Sigmoid colon (tissue), 7 donors: ENCODE measurements at places on chromosomes 4 and X.

DNA sequence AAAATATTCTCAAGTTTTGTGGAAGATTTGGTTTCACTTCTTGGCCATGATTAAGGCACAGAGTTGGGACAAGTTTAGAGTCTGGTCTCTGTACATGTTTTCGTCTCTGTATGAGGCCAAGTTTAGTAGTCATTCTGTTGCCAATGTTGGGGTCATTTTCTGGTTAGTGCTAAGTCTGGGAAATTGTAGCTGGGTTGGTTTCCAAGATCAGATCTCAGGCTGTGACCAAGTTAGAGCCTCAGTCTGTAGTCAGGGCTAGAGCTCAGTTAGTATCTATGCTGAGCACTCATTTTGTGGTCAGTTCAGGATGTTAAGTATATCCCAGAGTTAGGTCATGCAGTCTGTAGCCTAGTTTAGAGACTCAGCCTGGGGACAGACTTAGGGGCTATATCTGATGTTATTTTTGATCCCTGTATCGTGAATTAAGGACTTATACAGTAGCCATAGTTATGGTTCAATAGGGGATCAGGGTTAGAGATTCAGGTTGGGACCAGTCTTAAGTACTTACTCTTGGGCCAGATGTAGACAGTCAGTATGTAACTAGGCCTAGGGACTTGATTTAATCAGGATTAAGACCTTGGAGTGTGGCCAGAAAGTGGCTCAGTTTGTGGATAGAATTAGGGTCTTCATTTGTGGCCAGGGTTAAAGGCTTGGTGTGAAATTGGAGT lies 6.6 kb upstream of the ENOX2 start:
- no peak for DNase-seq

DNA sequence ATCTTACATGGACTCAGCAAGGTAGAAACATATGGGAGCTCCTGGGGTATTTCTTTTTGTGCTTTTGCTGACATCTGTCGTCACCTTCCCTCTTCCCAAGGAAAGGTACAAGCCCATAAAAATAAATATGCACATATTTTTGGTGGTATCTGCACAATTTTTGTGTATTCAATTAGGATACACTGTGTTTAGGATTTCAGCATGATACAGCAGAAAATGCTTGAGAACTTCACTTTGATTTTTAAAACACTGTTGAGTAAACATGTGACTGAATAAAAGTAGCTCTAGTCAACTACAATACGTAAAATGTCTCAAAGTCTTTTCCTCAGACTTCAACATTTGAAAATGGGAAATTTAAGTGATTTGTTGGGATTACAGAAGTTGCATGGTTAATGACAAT lies 99.4 kb upstream of the SPANXC start:
- DNase-seq, result no peak

DNA sequence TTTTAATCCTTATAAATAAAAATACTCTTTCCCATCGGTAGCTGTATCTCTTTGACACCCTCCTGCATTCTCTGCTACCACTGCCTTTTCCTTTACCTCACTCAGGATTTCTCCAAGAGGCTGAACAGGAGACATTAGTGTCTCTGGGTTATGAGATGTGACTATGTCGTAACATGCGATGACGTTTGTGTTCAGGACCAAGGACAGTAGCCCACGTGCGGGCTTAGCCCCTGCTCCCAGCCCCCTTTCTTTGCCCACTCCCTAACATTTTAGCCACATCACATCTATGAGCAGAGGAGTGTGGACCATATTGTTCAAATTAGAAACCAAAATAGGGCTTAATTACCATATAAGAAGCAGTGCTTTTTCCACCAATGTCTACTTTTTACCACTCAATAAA lies 369.3 kb downstream of the FBXW7 start:
- no peak for DNase-seq

- no peak for DNase-seq
Measured at GRCh38 chr4:152981842-152982241, 45.7 kb downstream of the FHDC1 start.

DNA sequence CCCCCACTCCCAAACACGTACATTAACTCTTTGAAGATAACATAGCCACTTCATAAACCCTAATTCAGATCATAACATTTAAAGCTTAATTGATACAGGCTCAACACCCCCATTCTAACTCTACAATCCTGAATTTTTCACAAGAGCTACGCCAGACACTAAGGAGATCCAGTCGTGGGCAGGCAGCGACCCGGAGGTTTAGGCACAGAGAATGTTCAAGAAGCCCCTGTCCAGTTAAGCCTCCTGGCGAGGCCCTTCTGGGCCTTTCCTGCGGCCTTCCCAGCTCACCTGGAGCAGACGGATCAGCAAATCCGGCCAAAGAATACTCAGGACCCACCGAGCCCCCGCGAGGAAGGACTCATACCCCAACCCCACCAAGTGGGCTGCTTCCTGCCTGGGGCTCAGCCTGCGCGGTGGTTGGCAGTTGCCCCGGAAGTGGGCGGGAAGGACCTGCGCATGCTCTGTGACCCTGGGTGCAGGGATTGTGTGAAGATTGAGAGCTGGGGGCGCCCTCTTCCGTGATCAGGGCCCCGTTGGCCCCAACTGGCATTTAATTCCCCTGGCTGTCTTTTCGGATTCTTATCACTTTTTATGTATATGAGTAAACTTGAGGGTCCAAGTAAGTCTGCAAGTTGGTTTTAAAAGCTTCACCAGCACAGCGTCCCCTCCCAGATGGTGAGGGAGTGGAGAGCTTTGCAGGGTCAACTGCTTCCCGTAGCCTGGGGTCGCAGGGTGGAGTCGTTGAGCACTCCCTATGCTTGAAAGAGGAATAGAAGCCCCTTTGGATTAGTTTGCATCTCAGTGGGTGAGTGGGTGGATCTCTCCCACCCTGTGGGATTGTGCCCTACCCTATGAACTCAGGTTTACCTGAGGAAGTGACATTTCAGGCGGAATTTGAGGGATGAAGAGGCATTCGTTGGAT lies at the start of gene TRIM61:
Gene TRIM61, minus strand, starts transcription at position 415 of the 922 bp plus-strand sequence. CDS start 7,655 bp downstream, outside the sequence.
- DNase-seq, result no peak

DNA sequence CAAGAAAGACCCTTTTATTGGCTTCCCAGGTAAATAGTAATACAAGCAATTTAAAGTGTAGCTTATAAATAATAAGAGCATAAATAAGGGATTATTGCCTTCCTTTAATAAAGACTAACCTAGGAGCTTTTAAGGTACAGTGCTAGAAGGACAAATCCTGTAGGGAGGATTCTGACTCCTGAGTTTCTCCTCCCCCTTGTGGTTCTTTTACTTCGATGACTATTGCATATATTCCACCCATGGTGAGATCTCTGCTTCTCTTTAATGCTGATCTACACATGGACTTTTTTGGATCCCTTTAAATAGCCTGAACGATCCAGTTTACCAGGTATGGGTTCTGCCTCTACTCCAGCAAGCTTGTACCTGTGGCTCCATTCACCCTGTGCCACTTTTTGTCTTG lies 2.5 kb downstream of the GALNT7 start:
- DNase-seq, result no peak

DNA sequence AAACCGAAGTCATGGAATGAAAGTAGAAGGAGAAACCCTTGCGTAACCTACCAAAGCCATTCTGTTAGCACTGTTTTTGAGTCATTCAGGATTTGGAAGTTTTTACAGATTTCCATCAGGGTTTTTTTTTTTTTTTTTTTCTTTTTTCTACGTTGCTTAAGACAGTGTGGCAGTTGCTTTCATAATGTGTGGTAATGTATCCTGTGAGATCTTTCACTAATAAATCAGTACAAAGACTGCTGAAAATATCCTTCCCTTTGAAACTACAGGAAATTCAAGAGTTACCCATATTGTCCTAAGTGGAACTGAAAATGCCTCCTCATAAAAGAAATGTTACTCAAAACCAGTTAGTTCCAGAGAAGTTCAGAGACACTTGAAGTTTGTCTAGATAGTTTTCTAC lies 137.8 kb downstream of the RAPGEF2 start:
- no peak for DNase-seq

GRCh38 chr4:25925486-25926201 lies 11.6 kb downstream of the SMIM20 start:
- DNase-seq, result no peak

- DNase-seq, result no peak
Measured at GRCh38 chrX:54807524-54808108, at the start of gene MAGED2. TSS of gene MAGED2 (plus strand) at chrX:54807745. CDS start at chrX:54809332, 1,587 bp downstream.

DNA sequence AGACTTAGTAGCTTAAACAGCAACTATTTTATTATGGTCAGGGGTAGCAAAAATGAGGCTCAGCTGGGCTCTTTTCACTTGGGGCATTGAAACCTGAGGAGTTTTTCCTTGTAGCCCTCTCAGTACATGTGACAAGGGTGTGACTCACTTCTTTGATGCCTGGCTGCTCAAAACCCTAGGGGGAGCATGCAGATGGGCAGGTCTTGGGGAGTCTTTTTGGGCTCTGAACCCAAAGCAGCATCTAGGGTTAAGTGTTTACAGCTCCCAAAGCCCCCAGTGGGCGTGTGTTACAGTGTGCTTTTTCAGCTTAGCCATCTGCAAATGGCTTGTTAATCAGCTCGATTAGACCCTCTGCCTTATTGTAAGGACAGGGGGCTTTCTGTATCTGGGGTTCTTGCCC lies 1752.7 kb downstream of the PCDH7 start:
- DNase-seq, result no peak

DNA sequence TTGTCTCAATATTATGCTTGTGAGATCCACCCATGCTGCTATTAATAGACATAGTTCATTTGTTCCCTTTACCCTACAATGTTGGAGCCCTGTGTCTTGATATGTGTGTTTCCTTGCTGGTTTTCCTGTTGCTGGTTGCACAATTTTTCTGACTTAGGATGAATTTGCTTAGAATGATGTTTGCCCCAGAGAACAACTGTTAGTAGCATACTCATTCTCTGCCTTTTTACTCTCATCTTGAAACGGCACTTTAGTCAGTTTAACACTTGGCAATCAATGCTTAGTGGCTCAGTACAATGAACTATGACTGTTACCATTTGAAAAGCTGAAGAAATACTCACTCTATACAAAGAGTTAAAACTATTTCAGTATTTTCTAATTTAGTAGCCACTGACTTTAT lies 158.8 kb upstream of the NDST4 start:
- no peak for DNase-seq

DNA sequence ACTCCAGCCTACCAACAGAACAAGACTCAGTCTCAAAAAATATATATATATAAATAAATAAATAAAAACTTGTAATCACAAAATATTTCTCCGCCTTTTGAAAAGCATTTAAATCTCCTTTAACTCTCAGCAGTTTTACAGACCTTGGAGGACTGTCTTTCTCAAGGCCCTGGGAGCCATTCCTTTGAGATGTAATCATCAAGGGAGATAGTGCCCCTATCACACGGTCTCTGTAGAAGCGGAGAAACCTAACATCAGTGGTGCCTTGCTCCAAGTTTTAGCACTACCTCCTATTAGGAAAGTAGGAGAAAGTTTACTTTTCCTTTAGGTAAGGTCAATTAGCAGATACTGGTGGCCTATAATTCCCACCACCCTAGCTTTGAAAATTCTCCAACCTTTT lies 58.5 kb downstream of the ANTXR2 start:
- DNase-seq, result no peak

DNA sequence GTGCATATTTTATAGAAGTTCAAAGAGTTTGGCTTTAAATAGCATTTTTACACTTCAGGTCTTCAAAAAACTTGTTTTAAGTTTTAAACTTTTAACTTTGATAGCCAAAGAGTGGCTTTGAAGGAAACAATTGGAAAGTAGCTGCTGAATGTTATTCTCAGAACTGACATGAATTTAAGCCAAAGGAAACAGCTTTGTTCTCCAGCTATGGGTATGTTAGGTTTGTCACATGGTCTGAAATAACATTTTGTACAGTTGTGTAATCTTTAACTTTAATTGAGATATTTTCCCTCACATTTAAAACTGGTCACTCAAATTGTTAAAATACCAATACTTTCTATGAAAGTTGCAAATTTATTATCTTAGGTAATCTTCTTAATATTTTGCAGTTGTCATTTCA lies 564.7 kb downstream of the IL15 start:
- DNase-seq, result no peak

DNA sequence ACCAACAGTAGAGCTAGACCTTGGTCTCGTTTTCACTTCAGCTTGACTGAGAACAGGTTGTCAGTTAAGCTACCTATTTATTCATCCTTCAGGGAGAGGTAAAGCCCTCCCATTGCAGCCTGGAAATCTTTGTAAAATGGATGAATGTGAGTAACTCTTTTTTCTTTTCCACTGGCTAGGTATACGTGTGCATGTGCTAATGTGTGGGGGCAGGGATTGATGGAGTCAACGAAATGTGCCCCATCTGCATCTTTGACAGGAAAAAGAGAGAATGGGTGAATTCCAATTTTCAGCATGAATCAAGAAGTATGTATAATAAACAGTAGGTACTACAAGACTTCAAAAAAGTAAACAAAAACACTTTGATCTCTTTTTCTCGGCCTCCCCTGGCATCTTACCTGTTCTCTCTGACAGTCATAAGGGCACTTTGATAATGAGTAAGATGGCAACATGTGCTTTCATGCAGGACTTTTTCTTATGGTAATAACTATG lies at the start of gene IL21:
Gene IL21, minus strand, starts transcription at position 51 of the 492 bp plus-strand sequence. CDS start 55 bp downstream, outside the sequence.
- DNase-seq, result no peak

GRCh38 chrX:13664020-13664419 lies 11.1 kb downstream of the TCEANC start:
- DNase-seq, result no peak

- DNase-seq, result peak; percentile 70
Measured at GRCh38 chr4:88659055-88659889, 38.4 kb downstream of the NAP1L5 start.

GRCh38 chrX:9988762-9989161 lies 21.6 kb downstream of the CLDN34 start:
- no peak for DNase-seq

GRCh38 chr4:68734095-68734494 lies 63.6 kb upstream of the UGT2B15 start:
- DNase-seq, result no peak

DNA sequence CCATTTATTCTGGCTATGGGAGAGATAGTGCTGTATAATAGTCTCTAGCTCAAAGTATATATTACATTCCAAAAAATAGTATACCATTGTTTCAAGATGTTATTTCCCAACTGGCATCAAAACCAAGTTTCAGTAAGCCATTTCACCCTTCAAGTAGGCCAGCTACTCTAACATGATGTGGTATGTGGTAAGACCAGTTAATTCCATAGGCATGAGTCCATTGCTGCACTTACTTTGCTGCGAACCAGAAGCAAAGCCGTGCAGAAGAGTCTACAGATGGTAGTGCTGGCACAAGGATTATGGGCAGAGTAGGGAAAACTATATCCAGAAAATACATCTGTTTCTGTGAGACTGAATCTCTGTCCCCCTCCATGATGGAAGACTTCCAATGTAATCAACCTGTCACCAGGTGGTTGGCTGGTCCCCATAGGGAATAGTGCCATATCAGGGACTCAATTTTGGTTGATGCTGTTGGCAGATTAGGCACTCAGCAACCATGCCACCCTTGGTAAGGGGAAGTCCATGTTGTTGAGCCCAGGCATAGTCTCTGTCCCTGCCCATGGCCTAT lies 49.8 kb upstream of the HSD17B10 start:
- no peak for DNase-seq

DNA sequence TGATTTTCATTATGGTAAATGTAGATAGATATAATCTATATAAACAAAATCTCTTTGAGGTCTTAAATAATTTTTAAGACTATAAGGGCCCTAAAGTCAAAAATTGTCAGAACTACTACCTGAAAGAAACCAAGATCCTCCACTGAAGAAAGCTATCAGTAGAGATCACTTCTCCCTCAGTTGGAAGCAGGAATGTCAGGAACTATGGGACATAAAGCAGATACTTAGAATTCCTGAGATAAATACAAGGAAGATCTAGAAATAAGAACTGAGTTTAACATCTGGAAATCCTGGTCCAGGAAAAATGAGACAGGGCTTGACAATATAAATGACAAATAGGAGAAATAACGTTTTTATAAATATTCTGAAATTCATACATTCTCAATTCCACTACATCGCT lies 97.2 kb downstream of the ADAMTS3 start:
- DNase-seq, result no peak
